ENCODE measurements at places on chromosomes 3 and 15.

DNA sequence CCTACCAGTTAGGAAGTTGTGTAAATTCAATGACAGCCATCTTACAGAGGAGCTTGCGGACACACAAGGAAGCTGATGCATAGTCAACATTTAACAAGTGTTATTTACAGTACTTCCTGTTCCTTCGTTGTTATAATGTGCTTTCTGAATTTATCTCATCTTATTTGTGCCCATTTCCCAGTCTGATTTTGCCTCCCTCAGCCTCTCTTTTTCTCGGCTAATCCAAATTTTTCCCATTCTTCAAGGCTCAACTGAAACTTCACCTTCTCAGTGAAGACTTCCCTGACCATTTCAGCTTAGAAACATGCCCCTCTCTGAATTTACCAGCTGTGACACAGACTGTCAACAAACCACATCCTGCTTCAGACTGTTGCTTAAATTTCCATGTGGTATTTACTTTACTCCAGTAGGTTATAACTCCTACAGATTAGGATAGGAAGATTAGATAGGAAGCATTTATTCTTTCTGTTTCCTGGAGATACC is 55.7 kb upstream of the CP start:
- no peak for DNase-seq

DNA sequence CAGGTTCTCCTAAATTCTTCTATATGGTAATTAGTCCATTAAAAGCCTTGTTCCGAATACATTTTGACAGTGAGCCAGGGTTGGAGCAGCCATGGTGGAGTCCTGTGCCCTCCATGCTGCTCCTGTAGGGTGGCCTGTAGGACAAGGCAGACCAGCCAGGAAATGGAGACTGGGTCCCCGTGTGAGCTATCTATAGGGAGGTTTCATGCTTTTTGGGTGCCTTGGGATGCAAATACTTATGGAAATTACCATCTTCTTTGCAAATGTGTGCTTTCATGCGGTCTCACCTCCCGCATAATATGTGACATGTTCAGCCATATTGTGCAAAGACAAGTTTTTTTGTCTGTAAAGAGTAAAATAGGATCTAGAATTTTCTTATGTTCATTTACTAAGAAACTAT is 58.0 kb upstream of the FURIN start:
- no peak for DNase-seq

DNA sequence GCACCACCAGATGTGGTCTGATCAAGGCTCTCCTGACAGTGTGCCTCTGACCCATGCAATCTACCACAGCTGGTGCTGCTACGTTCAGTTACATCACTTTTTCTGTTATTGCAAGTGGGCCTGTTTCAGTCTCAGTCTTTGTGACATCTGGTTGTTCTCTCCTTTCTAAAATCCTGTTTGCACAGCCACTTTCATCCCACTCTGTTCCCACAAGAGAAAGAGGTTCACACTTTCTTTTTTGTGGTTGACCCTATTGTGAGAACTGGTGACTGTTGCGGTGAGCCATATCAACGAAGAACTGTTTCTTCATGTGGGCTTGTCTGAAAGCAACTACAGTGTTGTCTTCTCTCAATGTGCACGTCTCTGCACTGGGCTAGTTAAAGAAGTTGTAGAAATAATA is 342.8 kb upstream of the ARPP21 start:
- DNase-seq, result no peak

GRCh38 chr3:186021673-186022362 is 84.0 kb upstream of the TRA2B start:
- no peak for DNase-seq

- DNase-seq, result no peak
Measured at GRCh38 chr3:146701246-146701645, 96.1 kb upstream of the PLSCR5 start.

DNA sequence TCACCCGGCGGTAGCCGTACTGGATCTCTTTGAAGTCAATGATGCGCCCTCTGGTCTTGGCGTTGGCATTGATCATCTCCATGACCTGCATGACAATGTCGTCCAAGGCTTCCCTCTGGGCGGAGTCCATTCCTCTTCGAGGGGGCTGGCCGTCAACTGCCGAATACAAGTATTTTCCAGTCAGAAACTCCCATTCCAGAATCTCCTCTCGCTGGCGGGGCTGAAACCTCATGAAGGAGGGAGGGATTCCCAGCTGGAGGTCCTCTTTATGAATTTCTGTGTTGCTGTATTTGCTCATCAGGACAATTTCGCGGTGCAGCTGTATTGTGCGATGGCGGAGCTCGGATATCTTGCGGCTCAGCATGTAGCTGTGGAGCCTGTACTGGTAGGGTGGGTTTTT is 73.4 kb downstream of the CHSY1 start:
- DNase-seq, result no peak

DNA sequence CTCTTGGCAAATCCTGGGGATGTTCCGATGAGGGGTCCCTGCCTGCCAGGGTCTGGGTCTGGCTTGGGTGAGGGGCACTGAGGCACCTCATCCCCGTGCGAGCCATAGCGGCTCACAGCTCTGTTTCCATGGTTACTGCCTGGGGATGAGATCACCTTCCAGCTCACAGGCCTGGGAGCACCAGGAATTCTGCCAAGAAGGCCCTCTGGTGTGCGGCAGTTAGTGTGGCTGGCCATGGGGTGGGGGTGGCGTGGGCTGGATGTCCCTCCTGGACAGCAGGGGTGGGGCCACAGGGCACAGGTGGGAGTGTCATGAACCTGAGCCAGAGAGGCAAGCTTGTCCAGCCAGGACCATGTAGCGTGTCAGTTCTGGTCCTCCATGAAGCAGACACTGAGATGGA is 22.1 kb upstream of the PRR23E start:
- no peak for DNase-seq

DNA sequence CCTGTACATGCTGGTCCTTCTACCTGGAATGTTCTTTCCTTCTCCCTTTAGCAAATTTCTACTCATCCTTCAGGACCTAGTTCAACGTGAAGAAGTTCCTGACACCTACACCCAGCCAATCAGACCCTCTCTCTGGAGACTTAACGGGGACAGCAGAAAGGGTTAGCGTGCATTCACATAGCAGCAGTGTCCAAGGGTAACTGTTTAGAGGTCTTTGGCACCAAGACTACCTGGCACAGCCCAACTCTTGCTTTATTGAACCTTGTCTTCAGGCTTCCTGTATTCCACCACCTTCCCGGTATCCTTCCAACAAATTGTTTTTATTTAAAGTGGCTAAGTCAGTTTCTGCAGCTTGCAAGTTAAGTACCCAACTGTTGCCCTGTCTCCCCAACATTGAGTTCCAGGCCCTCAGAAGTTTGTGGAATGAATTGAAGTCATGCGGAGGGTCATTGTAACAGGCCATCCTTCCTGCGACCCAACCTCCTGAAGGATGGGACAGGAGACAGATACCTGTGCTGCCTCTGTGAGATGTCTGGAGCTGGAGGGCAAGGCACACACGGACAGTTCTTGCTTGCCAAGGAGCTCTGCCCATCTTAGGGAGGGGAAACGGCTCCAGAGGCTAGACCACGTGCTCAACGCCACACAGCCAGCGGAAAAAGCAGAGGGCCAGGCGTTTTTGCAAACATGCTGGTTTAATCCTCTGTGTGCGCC is 14.4 kb upstream of the WNT7A start:
- DNase-seq, result no peak

GRCh38 chr3:73350996-73351395 is 273.7 kb downstream of the PDZRN3 start:
- DNase-seq, result no peak

DNA sequence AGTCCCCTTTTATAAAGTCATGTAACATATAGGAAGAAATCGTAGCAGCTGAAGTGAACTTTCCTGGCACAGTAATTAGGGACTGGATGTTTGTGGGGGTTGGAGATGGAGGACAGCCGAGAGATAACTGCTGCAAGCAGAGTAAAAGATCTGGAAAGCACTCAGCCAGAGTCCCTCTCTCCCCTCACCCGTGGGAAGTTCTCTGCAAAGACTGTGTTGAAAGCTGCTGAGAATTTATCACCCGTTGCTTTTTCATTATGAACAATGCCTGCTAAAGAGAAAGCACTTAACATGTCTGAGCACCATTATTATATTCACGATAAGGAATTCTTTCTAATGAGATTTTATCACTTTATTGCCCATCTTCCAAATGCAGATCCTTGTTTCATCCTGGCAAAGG is 248.8 kb downstream of the SHOX2 start:
- no peak for DNase-seq

DNA sequence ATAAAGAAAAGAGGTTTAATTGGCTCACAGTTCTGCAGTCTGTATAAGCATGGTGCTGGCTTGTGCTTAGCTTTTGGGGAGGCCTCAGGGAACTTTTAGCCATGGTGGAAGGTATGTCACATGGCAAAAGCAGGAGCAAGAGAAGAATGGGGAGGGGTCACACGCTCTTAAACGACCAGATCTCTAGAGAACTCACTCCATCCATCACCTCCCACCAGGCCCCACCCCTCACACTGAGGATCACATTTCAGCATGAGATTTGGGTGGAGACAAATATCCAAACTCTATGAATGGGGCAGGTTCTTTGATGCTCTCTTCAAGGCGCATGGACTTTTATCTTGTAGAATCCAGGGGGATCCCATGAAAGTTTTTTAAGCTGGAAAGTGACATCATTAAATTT is 75.7 kb downstream of the ITPR1 start:
- no peak for DNase-seq

- DNase-seq, result no peak
Measured at GRCh38 chr3:98291332-98291957, 9.1 kb downstream of the OR5H2 start.

DNA sequence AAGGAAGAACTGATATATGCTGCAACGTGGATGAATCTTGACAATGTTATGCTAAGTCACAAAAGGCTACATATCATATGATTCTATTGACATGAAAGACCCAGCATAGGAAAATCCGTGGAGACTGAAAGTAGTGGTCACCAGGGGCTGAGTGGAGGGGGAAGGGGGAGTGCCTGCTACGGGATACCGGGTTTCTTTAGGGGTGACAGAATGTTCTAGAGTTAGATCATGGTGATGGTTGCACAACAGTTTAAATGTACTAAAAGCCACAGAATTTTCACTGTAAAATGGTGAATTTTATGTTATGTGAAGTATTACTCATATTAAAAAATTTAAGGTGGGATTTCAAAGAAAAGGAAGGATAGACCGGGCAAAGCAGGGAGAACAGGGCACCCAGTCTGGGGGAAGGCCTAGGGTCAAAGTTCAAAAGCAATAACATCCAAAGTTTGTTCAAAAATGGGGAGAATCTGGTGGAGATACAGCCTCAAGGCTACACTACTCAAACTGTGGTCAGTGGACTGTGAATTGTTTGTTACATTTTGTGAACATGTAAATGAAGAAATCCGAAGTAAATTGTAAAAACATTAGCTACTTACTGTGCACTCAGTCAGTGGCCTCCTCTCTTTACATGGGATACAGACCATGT is 74.2 kb upstream of the FNDC3B start:
- no peak for DNase-seq

DNA sequence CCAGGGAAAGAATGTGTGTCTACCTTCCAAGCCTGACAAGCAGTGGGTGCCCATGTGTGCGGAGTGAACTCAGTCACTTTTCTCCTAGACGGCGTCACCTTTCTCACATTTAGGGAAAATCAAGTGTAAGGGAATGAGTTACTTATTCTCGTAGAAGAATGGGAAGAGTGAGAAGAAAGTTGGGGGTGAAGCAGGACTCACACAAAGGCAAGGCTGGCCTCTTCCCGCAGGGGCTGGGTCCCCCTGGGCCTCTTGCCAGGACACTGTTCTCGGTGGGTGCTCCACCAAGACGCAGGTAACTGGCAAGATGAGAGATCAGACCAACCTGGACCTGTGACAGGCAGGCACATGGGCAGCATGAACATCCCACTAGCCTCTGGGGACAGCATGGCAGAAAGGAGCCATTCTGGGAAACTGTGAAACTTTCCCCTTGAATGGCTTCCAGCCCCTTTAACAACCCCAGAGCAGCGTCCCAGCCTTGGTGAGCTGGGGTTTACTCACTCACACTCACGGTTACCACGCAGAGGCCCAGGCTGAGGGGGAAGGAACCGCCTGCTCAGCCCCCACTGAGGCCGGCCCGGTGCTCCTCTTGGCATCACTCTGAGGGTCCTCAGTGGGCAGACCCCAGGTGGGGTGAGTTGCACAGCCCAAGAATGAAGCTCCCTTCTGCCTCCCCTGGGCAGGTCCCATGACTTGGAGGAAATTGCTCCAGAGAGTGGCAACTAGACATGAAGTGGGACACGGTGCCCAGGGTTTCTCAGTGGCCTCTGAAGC is 15.0 kb upstream of the SRP14 start:
- DNase-seq, result no peak

DNA sequence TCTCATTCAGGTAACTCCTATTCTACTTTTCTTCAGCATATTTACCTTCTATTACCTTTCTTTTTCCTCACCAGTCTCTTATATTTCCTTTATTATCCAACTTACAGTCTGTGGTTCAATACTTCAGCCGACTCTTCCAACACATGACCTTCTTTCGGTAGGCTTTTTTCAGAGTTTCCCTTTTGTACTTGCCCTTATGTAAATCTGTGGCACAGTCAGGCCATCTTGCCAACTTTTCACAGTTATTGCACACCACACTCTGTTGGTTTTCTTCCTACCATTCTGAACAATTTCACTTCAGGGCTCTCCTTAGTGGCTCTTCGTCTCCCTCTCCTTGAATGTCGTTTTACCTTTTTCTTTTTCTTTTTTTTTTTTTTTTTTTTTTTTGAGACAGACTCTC is 427.8 kb downstream of the LPP start:
- no peak for DNase-seq

DNA sequence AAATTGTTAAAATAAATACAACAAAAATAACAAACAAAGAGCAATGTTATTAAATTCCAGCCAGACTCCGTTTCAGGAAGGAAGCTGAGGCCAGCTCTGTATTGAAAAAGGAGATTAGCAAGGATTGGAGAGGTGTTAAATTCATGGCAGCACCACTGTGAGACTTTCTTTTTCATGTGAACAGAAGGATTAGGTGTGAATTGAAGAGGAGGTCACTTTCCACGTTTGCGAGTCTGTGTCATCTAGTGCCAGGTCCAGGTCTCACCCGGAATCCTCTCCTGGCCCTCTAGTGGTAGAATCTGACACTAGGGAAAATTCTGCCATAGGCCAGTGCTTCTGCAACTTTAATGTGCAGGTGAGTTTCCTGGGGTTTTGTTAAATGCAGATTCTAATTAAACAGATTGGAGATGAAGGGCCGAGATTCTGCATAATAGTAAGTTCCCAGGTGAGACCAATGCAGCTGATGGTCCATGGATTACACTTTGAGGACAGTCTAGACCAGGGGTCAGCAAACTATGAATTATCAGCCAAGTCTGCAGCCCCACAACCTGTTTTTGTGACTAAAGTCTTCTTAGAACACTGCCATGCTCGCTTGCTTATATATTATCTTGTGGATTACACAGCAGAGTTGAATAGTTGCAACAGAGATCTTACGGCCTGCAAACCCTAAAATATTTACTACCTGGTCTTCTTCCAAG is 9.2 kb upstream of the SLC6A1 start:
- DNase-seq, result peak; percentile 4

DNA sequence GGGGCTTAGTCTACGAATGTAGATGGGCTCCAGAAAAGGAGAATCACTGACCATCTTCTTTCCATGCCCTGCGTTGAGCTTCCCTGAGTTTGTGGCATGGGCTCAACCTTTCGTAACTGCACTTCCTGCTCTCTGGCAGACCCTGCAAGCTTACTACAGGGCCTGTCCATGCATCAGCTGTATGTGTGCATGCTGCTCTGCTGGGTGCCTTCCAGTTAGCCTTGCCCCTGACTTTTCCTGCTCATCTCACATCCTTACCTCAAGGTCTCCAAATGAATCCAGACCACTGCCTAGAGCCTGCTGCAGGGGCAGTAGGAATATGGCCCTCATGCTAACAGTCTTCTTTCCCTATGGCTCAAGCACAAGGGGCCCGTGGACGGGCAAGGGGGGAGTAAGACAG is 2.0 kb upstream of the TF start:
- no peak for DNase-seq
